ENCODE measurements at places on chromosomes 13 and 19.
A peak's percentile ranks its signal among the peaks of the same experiment; 100 is the strongest.

DNA sequence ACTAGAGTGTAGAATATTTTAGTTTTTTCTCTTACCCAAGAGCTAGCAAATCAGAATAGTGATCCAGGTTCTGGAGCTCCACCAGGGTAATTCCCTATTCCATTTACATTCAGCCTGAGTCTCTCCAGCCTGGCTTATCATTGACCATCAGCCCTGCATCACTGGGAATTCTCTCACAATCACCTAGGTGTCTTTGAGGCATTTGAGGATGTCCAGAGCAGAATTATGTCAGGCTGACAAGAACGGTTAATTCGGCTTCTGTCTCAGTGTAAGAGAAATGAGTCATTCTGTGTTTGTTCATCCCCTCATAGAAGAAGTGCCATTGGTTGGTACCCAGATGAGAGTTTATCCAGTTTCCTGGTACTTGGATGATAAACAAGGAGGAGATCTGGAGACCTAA, 180.5 kb downstream of the ZNF737 start:
- DNase-seq = no peak

- DNase-seq = no peak
These were observed 3.9 kb upstream of the PLPP2 start for GRCh38 chr19:294946-295686.

- DNase-seq = no peak
These were observed 13.7 kb downstream of the ZNF441 start for GRCh38 chr19:11780431-11781020.

GRCh38 chr19:54159352-54160181, at the start of gene LENG1:
LENG1 (minus strand) TSS chr19:54159721; CDS start chr19:54159695, 26 bp downstream.
- DNase-seq = peak; percentile 95

- no peak for DNase-seq
These were observed 96.8 kb upstream of the WASF3 start for GRCh38 chr13:26460648-26461047.

DNA sequence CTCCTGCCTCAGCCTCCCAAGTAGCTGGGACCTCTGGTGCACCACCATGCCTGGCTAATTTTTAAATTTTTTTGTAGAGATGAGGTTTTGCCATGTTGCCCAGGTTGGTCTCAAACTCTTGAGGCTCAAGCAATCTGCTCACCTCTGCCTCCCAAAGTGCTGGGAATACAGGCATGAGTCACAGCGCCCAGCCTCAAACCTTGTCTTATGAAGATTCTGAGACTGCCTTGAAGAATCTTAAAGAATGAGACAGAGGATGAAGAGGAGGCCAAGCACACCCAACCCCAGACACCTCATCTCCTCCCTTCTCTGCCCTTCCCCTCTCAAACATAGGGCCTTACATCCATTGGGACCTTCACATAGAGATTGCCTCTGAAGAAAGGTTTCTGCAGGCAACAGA, 179.7 kb downstream of the ABCC4 start:
- DNase-seq = no peak

DNA sequence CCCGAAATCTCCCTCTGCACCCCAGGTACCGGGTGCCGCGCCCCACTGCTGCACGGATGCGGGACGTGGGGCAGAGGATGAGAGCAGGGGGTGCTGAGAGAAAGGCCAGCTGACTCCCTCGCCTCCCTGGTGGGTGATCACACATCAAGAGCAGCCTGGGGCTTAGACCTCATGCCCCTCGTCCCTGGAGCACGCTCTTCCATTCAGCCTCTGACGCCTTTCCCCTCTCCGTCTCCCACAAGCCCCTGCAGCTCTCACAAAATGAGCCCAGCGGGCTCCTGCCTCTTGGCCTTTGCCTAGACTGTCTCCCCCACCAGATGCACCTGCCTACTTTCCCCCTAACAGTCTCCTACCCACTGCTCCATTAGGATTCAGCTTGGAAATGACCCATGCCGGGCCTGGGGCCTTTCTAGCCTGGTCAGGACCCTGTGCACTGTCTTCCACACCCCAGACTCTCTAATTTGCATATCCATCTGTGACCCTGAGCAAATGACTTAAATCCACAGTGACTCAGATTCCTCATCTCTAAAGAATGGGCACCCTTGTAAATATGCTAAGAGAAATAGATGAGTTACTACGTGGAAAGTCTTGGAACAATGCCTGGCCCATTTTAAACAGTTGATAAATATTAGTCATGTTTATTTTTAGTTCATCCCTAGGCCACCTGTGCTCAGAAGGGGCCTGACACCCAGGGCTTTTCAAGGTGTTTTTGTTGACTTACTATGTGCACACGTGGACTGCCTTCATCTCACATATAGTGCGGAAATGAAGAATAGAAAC, 582 bp upstream of the PTPRH start:
- no peak for DNase-seq

GRCh38 chr13:90746230-90746629, 601.3 kb upstream of the MIR17HG start:
- no peak for DNase-seq

- no peak for DNase-seq
These were observed 34.7 kb downstream of the COL4A1 start for GRCh38 chr13:110272227-110272626.

DNA sequence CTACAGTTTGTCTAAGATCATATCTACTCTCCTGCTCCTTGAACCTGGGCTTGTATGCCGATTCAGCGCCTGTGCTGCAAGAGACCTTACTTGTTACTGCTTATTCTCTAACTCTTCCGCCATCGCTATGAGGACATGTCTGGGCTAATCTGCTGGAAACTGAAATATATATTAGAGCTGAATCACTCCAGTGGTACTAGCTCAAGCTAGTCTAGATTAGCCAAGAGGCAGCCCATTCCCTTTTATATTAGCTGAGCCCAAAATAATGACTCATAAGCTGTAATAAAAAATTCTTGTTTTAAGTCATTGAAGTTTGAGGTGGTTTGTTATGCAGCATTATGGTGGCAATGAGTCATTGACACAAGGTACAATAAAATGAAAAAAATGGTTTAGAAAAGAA, 52.8 kb downstream of the SLC6A16 start:
- DNase-seq = no peak

DNA sequence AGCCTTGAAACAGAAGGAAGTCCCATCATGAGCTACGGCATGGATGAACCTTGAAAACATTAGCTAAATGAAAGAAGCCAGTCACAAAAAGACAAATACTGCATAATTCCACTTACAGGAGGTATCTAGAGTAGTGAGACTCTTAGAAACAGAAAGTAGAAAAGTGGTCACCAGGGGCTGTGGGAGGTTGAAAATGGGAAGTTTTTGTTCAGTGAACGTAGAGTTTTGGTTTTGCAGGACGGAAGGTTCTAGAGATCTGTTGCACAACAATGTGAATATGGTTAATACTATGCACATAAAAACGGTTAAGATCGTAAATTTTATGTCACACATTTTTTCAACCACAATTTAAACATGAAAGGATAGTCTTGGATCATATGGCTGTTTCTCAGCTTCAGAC, 11.9 kb upstream of the SLC10A2 start:
- DNase-seq = no peak

DNA sequence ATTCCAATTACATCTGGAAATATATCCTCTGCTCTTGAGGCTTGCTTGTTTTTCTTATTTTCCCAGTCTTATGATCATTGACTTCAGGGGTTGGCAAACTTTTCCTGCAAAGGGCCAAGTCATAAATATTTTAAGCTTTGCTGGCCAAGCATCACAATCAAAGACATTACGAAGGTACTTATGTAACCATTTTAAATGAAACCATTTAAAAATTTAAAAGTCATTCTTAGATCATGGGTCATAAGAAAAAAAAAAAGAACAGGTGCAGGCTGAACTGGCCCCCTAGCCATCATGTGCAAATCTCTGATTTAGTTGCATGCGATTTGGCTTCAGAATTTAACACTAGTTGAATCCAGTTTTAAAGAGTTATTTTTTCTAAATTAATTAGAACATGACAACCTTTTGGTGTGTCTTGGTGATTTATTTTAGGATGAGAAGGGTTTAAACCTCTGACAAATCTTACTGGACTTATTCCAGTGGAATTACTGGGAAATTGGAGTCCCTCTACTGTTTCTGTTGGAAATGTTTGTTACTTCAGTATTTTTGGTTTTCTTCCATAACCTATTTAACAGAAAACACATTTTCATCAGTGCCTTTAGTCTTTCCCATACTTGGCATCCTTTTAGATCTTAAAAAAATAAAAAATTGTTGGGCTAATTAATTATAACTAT, 148.1 kb downstream of the NHLRC3 start:
- DNase-seq = no peak

DNA sequence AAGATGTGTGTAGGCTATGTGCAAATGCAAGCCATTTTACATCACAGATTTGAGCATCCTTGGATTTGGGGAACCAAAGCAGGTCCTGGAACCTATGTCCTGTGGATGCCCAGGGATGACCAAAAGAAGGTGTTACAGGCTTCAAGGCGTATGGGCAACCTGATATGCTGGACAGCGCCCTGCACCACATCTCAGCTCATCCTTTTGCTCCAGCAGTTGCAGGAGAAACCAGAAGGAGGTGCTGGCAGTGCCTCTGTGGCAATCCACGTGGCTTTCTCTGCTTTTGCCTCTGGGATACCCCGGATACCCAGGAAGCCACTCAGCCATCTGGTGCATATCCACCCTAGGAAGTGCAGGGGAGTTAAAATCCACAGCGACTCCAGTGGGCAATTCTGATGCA, 110.3 kb upstream of the VSTM2B start:
- DNase-seq = no peak

DNA sequence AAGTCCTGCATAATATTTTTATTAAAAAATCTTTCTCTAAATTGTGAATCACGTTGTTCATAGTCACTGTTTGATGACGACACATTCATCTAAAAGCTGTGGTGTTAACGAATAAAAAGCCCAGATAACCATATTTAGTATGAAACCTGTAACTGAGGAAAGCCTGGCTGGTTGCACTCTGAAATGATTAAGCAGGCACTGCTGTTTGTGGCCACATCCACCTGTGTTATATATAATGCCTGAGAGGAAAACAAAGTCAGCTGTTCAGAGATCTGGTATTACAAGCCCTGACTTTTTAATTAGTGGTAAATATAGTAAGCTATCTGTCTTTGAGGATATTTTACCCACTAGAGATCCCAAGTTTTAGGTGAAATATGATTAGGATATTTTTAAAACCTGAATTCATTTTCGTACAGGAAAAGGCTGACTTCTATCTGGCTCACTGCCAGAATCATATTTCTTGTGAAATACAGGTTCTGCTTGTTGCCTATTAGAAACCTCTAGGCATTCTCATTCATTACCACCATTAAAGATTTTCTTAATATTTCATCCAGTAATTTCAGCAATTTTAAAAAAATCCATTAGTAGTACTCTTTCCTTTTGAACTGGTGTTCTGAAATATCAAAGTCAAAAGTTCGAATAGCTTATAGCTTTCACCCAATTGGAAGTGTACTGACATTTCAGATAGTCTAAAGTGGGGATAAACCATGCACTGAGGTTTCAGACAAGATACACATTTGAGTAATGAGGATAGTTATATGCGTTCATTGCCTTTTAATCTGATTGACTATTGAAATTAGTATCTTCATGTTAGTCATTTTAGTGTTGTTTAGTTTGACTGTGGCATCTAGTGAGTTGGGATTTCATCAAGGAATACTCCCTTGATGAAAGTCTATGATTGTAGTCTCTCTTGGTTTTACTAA, 79.7 kb downstream of the LMO7 start:
- no peak for DNase-seq

- no peak for DNase-seq
These were observed 15.4 kb upstream of the CPAMD8 start for GRCh38 chr19:17041976-17042375.

GRCh38 chr13:52949742-52950141, 78.9 kb upstream of the OLFM4 start:
- DNase-seq = no peak
